ENCODE measurements at places on chromosomes 4 and X.

GRCh38 chr4:149987330-149988086 is 90.7 kb upstream of the DCLK2 start:
- no peak for DNase-seq

DNA sequence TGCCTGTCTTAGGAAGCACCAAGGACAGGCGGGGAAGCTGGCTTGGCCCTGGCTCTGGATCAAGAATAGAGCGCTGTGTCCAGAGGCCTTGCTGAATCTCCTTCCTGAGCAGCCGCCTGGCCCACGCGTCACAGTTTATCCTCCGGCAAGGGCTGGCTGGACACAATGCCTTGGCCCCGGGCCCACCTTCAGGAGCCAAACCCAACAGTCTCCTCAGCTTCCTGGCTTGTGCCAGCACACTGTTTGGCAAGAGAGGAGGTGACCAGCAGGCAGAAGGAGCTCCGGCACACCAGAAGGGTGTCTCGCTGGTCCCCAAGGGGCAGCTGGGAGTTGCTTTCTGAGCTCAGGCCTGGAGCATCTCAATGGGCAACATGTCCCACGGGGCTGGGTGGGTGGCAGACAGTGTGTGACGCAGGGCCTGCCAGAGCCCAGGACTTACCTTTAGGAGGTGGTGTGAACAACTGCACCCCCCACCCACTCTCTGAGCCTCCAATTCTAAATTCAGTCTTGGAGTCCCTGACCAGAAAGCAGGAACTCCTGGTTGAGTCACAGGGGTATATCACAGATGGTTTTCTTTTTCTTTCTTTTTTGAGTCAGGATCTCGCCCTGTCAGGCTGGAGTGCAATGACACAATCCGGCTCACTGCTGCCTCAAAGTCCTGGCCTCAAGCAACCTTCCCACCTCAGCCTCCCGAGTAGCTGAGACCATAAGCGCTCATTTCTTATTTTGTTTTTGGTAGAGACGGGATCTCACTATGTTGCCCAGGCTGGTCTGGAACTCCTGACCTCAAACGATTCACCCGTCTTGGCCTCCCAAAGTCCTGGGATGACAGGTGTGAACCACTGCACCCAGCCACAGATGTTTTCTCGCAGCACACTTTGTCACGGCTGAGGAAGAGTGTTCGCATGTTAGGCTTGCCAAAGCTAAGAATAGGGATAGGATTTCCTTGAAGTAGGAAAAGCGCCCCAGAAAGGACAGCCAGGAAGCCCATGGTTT is 361.2 kb downstream of the BCOR start:
- DNase-seq, result no peak

DNA sequence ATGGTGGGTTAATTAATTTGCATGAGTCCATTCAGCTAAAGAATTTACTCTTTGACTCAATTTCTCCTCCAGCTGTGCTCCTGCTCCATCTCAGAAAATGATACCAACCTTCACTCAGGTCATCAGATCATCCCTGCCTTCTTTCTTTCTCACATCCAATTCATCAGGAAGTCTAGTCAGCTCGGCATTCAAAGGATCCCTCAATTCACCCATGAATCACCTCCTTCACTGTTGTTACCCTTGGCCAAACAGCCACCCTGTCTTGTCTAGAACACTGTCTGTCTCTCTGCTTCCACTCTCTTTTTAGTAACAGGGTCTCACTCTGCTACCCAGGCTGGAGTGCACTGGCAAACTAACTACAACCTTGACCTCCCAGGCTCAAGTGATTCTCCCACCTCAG is 337.4 kb upstream of the SFRP2 start:
- DNase-seq, result no peak

DNA sequence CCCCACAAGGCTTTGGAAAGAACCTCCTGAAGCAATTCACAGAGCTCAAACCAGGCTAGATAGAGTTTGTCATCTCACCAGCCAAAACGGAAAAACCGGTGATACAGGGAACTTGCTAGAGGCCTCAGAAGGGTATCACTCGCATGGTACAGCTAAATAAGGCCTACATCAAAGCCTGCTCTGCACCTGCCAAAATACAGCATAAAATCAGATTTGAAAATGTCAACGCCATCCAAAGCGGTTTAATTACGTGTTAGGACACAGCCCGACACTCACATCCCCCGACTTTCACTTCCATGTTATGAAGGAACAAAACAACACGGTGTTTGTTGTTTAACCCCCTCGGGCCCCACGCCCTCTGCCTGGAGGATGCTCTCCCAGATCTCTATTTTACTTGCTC is 65.0 kb downstream of the MAPK10 start:
- no peak for DNase-seq

- no peak for DNase-seq
These were observed 181.9 kb upstream of the ANXA3 start for GRCh38 chr4:78369679-78370078.

DNA sequence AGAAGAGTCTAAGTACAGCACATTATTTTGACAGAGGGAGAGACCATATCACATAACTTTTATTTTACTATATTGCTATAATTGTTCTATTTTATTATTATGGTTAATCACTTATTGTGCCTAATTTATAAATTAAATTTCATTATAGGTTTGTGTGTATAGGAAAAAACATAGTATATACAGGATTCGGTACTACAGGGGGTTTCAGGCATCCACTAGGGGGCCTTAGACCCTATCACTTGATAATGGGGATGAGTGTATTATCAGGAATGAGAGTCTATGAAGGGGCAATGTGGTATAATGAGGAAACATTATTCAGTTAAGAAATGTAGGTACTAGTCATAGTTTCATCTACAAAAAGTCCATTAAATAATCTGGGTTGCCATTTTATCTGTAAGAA is 833.1 kb downstream of the C4orf33 start:
- DNase-seq, result no peak

DNA sequence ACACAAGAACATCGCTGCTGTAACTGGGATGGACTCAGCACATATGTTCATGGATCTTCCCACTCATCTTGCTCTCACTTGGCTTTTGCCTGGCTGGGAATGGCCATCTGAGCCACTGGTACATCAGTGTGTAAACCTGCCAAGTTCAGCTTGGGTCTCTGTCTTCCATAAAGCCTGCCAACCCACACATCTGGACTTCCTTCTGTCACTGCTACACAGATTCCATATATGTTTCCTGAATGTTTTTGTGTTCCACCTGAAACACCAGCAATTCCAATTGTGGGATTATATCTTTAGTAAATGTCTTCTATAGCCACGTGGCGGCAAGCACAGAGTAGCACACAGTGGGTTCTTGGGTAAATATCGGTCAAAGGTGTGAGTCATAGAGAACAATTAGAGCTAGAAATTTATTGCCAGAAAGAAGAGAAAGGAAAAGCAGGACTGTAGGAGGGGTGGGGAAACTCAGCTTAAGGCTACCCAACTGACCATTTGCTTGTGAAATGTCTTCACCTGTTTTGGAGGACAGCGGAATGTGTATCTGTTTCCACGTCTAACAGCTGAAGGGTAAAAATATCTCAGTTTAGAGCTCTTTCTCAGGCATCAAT is 125.9 kb downstream of the MFAP3L start:
- no peak for DNase-seq

- no peak for DNase-seq
These were observed 10.1 kb upstream of the RPL39 start for GRCh38 chrX:119801253-119802221.

DNA sequence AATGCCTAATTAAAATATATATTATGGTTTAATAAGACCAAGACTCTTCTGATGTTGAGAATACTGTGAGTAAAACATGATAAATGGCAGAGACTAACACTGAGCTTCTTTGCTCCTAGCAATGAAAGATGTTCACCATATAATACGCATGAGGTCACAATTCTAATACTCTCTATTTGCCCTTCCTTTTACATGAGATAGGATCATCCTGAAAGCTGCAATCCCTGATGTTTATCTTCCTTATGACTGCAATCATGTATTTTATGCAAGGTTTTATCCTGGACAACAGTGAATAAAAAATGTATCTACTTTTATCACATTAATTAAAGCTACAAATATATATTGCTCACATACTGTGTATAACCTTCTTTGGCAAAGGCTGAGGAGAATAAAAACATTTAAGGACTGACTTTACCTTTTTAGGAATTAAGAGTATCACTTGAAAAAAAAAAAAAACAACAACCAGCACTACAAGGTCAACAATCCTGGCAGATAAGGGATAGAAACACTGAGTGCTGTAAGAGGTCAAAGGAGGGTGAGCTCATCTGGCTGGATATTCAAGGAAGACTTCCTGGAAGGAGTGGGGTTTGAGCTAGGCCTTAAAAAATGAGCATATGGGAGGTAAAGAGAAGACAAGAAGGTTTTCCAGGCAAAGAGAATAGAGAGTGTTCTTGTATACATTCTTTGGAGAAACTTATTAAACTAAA is 99.9 kb downstream of the AREG start:
- no peak for DNase-seq

DNA sequence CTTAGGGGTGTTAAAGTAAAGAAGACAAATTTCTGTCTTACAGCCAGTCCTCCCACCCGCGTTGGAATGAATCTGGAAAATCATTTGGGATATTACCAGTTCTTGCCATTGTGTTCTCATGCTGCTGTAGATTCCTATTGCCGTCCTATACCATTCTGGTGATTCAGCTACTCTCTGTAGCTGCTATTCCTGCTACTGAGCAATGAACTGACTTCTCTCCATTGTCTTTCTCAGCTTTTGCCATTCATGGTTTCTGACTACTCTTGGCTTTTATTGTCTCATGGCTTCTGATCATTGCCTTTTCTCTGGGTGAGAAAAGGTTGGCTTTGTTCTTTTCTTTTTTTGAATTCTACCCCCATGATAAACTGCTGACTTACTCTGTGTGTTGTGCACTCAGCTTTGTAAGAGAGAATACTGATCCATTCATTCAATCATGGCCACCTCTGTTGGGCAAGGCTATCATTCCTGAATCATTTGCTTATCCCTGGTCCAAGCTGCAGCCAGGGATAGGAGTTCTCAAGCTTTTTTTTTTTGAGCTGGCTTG is 27.7 kb upstream of the METAP1 start:
- no peak for DNase-seq

DNA sequence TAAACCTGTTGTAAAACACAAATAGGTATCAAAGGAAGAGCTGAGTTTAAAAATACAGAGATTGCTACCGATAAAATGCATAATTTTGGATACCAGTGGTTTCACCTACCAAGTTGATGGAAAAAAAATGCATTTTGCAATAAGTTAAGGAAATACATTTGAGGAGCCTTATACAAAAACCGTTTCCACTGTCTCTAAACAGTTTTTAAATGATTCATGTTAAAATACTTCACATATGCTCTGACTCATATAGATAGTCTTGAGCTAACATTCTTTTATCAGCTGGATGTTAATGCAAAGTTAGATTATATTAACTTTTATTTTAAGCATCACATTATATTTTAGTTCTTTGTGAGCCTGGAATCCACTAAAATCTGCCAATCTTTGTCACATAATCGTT is 50.6 kb upstream of the ANKRD17 start:
- DNase-seq, result no peak

DNA sequence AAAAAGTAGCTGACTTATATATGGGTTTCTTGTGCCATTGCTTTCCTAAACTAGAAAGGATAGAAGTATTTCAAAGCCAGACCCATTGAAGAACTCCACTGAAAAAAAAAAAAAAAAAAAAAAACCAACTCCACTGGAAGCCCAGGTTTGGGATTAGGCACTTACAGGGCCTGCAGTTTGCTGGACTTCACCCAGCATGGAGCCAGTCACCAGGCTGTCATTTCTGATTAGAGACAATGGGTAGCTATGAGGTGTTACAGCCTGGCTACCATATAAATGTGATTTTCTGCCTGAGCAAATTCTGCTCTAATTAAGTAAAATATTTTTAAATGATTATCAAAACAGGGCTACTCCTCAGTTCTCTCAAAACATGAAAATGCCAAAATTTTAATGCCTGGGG is 49.5 kb downstream of the HS6ST2 start:
- DNase-seq, result no peak

- no peak for DNase-seq
These were observed 10.2 kb downstream of the ARX start for GRCh38 chrX:25005382-25006185.

GRCh38 chr4:185405296-185405999 is 8.8 kb downstream of the ANKRD37 start:
- no peak for DNase-seq

GRCh38 chr4:145176641-145177432 is 3.6 kb downstream of the OTUD4 start:
- no peak for DNase-seq

GRCh38 chrX:43753637-43754036 is 97.5 kb downstream of the MAOA start:
- DNase-seq, result no peak

DNA sequence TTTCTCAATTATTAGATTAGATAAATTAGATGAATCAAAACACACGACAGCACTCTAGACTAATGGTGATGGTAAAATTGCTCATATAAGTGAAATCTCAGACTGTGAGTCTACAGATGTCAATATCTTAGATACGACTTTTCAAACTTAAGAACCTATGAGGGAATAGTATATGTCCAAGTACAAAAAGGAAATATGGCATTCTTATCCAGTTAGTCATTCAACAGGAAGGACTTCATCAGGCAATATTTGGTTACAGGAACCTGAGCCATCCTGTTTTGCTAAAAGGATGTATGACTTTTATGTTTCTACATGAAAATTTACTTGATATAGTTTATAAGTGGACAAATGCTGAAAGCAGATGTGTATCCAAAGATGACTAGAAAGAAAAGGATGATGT is 107.0 kb downstream of the CT47B1 start:
- DNase-seq, result no peak

DNA sequence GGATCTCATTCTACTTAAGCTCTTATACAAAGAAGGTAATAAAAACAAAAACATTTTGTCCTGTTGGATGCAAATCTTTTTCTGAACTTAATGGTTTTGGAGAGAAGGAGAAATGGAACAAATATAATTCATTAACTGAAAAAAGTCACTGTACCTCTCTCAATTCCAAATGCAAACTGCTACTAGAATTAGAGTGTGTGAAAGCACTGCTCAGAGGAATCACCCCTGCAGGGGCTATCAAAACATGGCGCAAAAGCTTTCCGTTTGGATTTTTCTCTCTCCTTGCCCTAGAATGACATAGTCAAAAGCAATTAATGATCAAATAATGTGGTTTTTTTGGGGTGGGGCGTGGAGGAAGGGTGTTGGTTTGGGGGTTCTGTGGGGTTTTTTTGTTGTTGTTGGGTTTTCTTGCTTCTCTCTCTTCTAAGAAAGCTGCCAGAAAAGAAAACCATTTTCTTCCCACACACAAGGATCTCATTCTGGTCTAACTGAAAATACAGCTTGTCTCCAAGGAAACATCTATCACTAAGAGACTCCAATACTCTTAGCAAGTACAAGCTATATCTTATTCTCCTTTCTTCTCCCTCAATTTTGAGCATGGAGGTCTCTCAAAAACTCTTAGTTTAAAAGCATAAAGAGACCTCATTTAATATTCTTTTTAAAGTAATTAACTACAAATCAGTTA is 41.6 kb downstream of the USP46 start:
- DNase-seq, result peak; percentile 56

- DNase-seq, result peak; percentile 69
These were observed 66.1 kb downstream of the TNIP2 start for GRCh38 chr4:2689825-2690700.

DNA sequence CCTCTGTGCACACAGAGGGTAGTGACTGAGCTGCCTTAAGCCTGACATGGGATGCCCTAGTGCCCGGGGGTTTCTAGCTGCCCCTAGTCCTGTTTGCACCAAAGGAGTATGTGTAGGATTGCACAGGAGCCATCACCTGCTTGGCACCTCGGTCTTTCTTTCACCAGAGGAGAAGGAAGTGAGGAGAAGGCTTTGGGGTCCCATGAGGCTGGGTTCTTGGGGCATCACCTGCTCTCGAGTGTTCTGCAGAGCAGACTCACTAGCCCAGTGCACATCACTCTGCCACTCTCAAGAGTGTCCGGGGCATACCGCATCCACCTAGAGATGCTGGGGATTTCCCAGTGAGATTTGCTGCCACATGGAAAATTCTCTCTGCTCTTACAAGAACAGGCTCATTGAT is 40.5 kb upstream of the GPR78 start:
- no peak for DNase-seq
